Hair follicle dermal papilla cell (primary cell): ENCODE measurements at places on chromosomes 12 and 14. TPM values are rescaled to one million over a fixed set of nuclear protein-coding genes. Genes with fewer than 3 reads are reported as not detected.

LRFN5 gene
- 0.16 TPM in 1 of 2 replicates, not detected in the other for total RNA-seq

ANKRD52 gene
- 19.1 and 22.3 TPM in 2 replicates for total RNA-seq

TAS2R31 gene
- 6.4 and 10.9 TPM in 2 replicates for total RNA-seq

C12orf50 gene
- not detected in 2 replicates for total RNA-seq

CLEC14A gene
- total RNA-seq = 7.7 and 15.3 TPM in 2 replicates

NELL2 gene
- 0.36 TPM in 1 of 2 replicates, not detected in the other for total RNA-seq

CPM gene
- total RNA-seq = 90.2 and 164 TPM in 2 replicates

COCH gene
- total RNA-seq = 0.36 and 0.49 TPM in 2 replicates

KIF26A gene
- total RNA-seq = 0.24 and 1.5 TPM in 2 replicates
